ENCODE measurements at places on chromosomes 5 and 9.

- no peak for DNase-seq
Measured at GRCh38 chr9:3136686-3137346, 292.9 kb upstream of the PUM3 start.

DNA sequence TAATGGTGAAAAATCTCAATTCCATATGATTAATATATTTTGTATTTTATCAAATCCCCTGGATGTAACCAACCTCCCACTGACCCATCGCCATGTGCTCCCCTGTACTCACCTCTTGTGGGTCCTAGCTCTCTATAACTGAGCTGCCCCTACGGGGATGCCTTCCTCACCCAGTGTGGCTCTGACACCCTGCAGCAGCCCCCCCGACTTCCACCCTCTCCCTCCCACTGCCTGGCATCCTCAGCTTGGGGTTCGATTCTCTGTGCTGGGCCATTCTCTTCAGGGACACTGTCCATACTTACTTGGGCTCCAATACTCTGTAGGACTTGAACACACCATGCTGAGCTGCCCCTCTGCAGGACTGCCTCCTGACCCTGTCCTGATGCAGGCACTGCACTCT lies 87.1 kb downstream of the PJA2 start:
- no peak for DNase-seq

DNA sequence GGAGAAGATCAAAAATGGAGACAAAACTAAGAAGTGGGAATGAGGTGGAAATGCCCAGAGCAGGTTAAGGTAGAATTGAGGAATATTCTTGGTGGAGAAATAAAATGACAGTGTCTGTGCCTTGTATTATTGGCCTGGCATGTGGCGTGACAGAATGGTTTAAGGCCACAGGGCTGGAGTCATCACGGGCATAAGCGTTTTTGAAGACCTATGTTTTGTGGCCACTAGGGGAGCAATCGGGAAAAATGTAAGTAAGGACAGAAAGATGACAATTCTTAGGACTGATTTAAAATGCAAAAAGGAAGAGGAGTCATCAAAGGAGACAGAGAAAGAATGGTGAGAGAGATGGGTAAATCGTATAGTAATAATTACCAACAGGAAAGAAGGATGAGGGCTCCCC lies 72.2 kb upstream of the EPB41L4A start:
- peak; percentile 22 for DNase-seq

DNA sequence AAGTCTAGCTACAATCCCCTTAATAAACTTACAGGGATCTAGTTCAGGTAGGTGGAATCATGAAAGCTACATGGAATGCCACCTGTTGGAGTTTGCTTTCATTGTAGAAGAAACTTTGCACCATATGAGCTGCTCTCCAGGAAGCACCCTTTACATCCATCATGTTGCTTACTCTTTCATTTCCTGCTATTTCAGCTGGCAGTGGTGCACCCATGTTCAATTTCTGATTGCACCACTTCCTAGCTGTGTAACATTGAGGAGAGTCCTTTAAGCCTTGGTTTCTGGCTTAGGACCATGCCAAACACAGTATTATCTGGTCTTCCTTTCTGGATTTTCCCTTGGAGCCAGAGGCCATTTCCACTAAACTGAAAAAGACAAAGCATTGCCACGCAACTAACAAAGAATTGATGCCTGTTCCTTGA lies 123.3 kb upstream of the SLC12A2 start:
- DNase-seq: no peak

GRCh38 chr9:90909747-90910283 lies 108.2 kb downstream of the SYK start:
- DNase-seq: no peak

- DNase-seq: no peak
Measured at GRCh38 chr5:120919017-120919416, 454.9 kb downstream of the PRR16 start.

- DNase-seq: no peak
Measured at GRCh38 chr9:83992407-83992806, 11.8 kb downstream of the RMI1 start.

DNA sequence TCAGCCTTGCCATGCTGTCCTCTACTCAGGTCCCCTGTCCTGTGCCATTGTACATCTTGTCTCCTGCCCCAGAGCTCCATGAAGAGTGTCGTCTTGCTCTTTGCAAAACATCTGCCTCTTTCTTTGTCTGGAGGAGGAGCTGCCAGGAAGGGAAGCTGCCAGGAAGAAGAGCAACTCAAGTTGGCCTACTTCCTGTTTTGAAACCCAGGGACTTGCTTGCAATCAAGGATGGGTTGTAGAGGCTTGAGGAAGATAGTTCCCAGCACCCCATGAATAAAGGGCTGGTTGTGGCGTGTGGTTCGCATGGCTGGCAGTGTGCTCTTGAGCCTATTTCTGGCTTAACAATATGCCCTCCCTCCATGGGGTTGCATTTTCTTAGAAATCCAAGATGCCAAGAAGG lies 53.0 kb upstream of the CPEB4 start:
- DNase-seq: no peak

- DNase-seq: no peak
Measured at GRCh38 chr9:128429513-128430086, 8.9 kb downstream of the CERCAM start.

DNA sequence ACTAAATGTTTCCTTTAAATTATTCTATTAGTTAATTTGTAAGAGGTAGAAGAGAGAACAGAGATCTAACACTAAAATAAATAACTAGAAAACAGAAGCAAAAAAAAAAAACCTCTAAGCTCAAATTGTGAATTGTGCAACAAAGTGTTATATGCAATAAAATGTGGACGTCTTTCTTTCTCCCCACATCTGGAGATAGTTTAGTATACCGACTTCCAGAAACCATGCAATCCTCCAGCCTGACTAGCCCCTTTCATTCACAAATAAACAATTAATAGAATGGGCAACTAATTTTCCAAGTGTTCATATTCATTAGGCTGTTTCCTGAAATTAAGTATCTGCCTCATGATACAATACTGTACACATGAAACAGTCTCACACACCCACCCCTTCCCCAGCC lies 258.5 kb downstream of the BNC2 start:
- no peak for DNase-seq

GRCh38 chr5:39815711-39816110 lies 390.9 kb upstream of the DAB2 start:
- DNase-seq: no peak

DNA sequence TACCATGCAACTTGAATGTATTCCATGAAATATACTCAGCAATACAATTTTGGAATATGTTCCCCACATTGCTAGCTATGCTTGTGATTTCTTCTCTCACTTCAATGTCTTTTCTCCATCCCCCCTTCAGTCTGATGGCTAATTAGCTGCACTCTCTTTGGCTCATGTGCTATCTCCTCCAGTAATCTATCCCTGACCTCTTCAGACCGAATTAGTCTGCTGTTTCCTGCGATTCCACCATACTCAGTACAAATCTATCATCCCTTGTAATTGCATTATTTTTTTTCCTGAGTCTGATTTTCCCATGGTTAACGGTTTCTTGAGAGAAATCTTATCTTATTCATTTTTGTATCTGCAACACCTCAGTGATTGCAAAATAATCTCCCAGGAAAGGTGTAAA lies 360.7 kb upstream of the CDH10 start:
- no peak for DNase-seq

GRCh38 chr5:7916171-7916804 lies 47.3 kb downstream of the MTRR start:
- no peak for DNase-seq

DNA sequence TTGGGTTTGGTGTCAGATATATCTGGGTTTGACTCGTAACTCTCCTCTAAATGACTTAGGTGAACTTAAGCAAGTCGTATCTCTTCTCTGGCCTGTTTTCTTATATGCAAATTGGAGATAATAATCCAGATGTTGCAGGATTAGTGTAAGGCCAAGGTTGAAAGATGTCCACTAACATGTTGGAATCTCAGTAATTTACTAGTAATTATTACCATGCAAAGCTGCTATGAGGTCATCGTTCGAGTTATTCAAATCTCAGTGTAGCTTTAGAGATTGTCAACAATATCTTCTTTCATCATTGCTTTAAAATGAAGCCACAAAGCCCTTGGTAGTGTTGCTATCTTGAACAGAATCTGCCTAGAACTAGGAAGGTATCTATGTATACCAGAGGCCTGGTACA lies 437.7 kb upstream of the KLF4 start:
- DNase-seq: no peak

- no peak for DNase-seq
Measured at GRCh38 chr5:149254506-149254905, 17.2 kb upstream of the AFAP1L1 start.

DNA sequence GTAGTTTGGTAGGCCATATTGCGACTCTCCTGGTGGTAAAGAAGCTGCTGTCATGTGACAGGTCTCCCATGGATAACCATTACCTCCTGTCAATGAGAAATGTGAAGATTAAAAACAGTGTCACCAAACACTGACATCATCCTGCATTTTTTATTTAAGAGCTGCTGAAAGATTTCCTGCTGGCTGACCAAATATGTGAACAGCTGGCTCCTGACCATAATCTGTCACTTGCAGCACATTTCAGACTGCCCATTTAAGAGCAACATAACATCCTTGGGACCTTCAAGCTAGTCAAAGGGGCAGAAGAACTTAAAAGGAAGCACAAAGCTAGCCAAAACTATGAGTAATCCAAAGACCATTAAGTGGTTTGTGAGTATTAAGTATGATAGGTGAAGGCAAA lies 288.0 kb downstream of the IZUMO3 start:
- DNase-seq: no peak

- DNase-seq: peak; percentile 14
Measured at GRCh38 chr9:109013679-109014607, 644 bp upstream of the CTNNAL1 start.

- no peak for DNase-seq
Measured at GRCh38 chr9:136617746-136618579, 44.8 kb upstream of the EGFL7 start.

GRCh38 chr9:32965999-32966722 lies 35.3 kb downstream of the APTX start:
- DNase-seq: peak; percentile 22

DNA sequence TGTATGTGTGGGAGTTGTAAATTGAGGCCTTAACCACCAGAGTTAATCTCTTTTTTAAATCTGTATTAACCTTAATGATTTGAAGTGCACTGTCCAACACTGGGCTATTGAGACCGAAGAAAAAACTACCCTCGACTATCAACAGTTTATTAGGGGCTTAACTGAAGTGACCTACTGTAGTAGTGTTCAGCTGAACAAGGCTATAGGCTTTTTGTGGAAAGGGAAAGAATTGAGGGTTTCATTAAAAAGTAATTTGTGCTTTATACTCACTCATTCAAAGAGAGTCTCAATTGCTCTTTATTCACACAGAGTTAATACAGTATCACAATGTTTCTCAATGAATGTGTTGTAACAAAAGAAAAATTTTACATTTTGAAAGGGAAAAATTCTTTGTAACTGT lies 267.5 kb downstream of the SLF1 start:
- peak; percentile 92 for DNase-seq

GRCh38 chr5:79850316-79850822 lies 140.7 kb downstream of the MTX3 start:
- no peak for DNase-seq
